Activated CD4-positive, alpha-beta T cell treated with anti-CD3 and anti-CD28 coated beads for 36 hours (primary cell): ENCODE measurements at places on chromosomes 6 and 20. TPM values are rescaled to one million over a fixed set of nuclear protein-coding genes. Genes with fewer than 3 reads are reported as not detected.

OPRM1 gene
- not detected for total RNA-seq

- no peak overlapping the region for H3K4me3 ChIP-seq
- DNase-seq = no peak
- H3K27ac ChIP-seq = no peak overlapping the region
Observed at GRCh38 chr6:151060096-151060765, 179.5 kb upstream of the AKAP12 start.

DNA sequence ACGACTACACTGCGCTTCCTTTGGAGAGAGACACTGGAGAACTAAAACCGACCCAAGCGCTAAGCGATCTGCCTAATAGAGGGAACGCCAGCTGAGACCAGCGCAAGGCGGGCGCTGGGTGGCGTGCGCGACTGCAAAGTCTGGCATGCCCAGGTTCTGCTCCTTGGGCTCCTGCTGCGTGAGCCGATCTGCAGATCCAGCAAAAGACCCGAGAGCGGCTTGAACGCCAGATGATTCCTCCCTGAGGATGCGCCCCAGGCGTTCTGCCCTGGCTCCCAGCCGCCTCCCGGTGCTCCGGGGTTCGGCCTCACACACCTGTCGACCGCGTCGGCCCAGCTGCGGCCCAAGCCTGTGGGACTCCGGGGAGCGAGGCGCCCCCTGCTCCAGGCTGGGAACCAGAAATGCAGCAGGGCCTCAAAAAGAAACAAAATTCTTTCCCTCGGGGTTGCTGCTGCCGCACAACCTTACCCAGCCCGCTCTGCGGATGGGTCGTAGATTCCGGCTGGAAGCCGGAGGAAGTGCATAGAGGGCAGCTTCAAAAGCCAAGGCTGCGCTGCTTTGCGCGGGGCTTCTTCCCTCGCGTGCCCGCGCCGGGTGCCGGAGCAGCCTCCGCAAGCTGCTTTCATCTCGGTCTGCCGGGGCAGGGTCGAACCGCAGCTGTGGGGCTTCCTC is 17.9 kb upstream of the PRDM13 start:
- H3K36me3 ChIP-seq = no peaks in the 10 kb centered on the region
- H3K4me3 ChIP-seq = peak overlapping the region; percentile 70
- peaks cover 55% of the 10 kb centered on the region for H3K27me3 ChIP-seq
- peak overlapping the region; percentile 37 for H3K27ac ChIP-seq
- DNase-seq = peak; percentile 86

GRCh38 chr6:3290931-3291211 is 32.1 kb downstream of the PSMG4 start:
- H3K27me3 ChIP-seq = no peaks in the 10 kb centered on the region
- H3K27ac ChIP-seq = no peak overlapping the region

GRCh38 chr20:6654513-6655252 is 112.8 kb upstream of the BMP2 start:
- H3K27me3 ChIP-seq = no peaks in the 10 kb centered on the region
- H3K4me3 ChIP-seq = no peak overlapping the region
- DNase-seq = no peak
- H3K36me3 ChIP-seq = no peaks in the 10 kb centered on the region

DNA sequence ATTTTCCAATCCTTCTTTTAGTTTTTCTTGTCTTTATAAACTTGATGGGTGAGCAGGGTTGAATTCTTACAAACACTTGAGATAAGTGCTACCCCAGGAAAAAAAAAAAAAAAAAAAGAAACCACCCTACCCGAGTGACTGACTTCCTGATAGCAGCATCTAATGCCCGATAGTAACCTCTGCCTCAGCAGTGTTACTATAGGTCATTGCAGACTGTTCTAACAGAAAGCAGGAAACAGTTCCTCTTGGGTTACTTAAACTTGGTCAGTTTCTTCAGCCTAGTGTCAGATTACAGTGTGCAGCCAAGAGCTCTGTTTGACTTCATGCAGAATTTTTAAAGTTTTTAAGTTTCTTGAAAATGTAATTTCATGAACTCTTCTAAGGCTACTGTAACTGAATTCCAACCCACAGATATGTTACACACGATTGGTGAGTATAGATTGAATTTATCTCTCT is 2.1 kb downstream of the MYLIP start:
- peak; percentile 62 for DNase-seq
- H3K27me3 ChIP-seq = no peaks in the 10 kb centered on the region
- H3K36me3 ChIP-seq = peaks cover 31% of the 10 kb centered on the region
- peak overlapping the region; percentile 85 for H3K27ac ChIP-seq
- peak overlapping the region; percentile 90 for H3K4me3 ChIP-seq
